Foreskin fibroblast (primary cell): ENCODE measurements at places on chromosomes 2 and 18.

GRCh38 chr18:45171679-45172191, 443.5 kb upstream of the SLC14A2 start:
- peak; percentile 48 for DNase-seq

GRCh38 chr2:23532391-23533337, 147.7 kb downstream of the KLHL29 start:
- DNase-seq, result no peak

DNA sequence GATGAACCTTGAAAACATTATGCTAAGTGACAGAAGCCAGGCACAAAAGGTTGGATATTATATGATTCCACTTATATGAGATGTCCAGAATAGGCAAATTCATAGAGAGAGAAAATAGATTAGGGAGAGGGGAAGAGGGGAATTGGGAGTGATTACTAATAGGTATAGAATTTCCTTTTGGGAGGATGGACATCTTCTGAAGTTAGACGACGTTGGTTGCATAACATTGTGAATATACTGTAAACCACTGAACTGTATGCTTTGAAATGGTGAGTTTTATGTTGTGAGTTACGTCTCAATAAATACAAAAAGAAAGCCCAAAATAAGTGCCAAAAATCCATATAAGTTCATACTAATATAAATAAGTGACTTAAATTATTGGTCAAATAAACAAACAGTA, 18.6 kb upstream of the CYP26B1 start:
- no peak for DNase-seq

DNA sequence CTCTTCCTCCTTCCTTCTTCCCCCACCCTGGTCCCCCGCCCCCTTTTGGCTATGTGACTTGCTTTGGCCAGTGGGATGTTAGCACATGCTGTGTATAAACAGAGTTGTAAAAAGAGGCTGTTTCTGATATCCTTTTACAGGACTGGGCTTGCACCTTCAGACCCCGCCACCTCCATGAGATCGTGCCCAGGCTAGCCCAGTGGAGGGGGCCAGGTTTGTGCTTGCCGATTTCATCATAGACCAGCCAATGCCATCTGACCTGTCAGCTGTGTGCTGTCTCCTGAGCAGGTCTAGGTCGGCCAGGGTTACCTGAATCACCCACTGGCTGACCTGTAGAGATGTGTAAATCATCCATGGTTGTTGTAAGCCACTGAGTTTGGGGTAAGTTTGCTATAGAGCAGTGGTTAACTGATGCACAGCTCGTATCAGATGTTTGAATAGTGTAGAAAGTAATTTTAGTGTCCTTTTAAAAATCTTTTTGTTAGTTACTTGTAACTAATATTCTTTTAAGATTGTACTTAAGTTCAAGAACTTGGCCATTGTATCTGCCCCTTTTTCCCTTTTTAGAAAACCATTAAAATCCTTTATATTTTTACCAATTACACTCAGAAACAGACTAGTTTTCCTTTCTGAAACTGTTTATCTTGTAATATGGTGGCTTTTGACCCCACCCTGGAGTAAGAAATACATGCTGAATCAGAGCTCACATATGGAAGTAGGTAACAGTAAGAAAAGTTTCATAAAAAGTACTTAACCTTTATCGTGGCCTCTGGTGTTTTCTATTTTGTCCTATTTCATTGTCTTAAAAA, 122.0 kb upstream of the MGAT5 start:
- DNase-seq, result peak; percentile 60

GRCh38 chr2:168348076-168348475, 100.7 kb upstream of the STK39 start:
- DNase-seq, result peak; percentile 50

- DNase-seq, result no peak
Measured at GRCh38 chr18:32803568-32803967, 30.7 kb upstream of the KLHL14 start.

- peak; percentile 39 for DNase-seq
Measured at GRCh38 chr18:79680100-79680879, 687 bp downstream of the CTDP1 start.

DNA sequence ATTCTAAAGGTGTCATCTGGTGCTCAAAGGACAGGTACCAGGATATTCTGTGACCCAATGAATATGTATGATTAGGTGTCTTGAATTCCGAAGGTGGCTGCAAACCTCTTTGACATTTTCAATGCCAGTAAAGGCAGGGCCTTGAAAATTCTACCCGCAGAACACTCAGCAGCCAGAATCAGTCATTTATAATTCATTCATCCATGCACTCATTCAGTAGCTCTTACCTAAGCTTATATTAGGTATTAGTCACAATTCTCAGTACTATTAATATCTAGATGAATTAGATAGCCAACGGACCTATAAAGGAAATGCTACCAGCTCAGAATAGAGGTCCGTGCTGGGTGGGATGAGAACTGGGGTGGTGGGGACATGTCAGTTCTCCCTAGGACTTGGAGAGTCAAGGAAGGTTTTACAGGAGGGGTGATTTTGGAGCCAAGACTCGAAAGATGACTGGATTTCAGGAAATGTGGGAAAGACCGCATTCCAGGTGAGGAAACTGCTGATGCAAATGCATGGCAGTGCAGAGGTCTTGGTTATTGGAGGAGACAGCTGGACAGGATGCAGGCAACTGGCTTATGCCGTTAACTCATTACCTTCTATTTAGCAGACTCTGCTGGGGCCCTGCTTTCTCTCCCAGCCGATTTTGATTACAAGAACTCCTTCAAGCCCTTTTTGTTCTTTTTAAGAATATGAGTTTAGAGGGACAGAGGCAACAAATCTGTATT, 7.2 kb downstream of the TRIB2 start:
- no peak for DNase-seq

DNA sequence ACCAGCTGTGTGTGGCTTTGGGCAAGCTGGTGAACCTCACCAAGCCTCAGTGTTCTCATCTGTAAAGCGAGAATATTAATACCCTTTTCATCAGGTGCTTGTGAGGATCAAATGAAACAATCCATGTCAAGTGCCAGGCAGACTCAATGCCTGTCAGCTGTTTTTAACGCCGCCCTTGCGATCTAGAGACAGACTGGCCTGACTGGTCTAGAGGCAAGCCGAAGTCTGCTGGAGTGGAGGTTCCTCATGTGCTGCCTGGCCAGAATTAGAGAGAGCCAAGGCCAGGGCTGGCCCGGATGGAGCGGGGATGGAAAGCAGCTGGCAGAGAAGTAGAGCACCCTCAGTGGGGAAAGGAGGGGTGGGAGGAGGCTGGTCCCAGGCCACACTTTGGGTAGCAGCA, 74.5 kb upstream of the B3GNT7 start:
- no peak for DNase-seq

DNA sequence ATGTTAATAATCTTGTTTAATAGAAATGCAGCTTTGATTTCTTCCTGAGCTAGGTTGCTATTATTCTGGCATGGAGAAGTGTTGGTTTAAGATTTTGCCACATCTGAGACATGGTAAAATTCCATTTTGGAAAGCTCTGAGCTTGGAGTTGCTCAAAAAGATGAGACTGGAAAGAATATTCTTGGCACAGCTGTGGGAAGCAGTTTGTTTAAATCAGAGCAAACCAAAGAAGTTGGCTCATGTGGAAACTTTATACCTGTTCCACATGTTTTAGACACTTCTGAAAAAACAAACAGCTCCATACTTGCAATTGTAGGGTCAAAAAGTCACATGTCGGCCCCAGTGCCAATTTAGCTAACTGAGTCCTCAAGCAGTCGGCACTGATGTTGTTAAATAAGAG, 116.6 kb downstream of the SLC4A3 start:
- no peak for DNase-seq

DNA sequence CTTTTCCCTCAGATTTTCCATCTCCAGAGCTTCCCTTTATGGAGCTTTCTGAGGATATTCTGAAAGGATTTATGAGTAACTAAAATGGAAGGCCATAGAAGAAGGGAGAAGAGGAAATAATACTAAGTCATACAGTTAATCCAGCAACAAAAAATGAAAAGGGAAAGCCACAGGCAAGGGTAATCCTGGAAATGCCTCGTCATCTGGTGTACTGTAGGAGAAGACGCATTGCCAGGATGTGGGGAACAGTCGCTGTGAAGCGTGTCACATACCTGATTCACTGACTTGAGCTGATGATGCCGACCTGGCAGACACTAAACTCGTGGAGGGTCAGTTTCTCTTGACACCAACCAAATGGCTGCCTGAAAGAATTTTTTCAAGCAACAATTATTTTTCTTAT, 34.7 kb upstream of the ALPP start:
- DNase-seq, result no peak

- no peak for DNase-seq
Measured at GRCh38 chr18:49590608-49591007, 28.8 kb downstream of the LIPG start.

- DNase-seq, result no peak
Measured at GRCh38 chr18:14124689-14125088, 7.5 kb downstream of the ZNF519 start.
